ENCODE measurements at places on chromosomes 5 and 9. TPM values are rescaled to one million over a fixed set of nuclear protein-coding genes. Genes with fewer than 3 reads are reported as not detected.

DNA sequence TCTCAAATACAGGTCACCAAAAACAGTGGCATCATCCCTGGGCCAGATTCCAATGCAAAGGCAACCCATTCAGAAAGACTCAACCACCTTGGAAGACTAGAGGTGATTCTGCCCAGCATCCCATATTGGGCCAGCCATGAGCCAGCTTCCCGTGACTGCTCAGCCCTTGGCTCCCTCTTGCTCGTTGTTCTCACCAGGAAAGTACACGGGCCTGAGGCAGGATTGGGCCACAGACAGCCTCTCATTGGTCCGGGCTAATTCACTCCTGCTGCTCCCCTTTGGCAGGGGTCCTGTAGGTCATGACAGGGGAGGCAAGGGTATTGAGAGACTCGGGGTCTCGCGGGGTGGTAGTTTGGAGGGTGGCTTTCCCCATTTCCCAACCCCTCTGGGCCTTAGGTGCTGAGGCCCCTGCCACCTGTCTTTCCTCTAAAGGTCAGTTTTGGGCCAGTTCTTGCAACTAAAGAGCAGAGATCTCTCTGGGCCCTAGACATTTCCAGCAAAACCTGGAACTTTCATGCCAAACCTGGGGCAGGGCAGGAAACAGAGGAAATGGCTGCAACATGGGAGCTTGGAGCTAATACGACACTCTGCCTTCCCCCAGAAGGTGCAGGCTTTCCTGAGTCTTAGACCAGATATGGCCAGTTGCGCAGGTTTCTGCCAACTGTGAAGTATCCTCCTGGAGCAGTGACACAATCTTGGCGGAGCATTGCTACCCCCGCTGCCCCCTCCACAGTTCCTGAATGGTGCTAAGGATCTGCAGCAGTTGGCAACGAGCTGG is 22.0 kb upstream of the FGFR4 start:
- no peak for DNase-seq

- DNase-seq: no peak
Observed at GRCh38 chr9:68983008-68983411, 30.9 kb downstream of the PRKACG start.

GRCh38 chr9:18608371-18608770 is 134.4 kb downstream of the ADAMTSL1 start:
- DNase-seq: no peak

DNA sequence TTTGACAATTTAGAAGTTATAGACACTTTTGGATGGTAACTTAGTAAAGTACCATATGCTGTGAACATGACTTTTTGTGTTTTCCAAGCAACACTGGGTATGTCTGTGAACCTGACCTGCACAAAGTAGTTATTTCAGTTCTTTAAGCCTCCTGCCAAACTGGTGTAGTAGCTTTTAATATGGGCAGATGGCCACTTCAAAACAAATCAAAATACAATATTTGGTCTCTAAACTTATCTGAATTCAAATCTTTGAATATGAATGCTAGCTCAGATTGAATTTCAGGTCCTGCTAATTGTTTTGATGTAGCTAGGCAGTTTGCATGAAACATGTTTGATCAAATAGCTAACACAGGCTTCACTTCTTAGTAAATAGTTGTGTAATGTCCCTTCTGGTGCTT is 1176.7 kb upstream of the CDH9 start:
- no peak for DNase-seq

Gene SH3GL2
- not detected for polyA plus RNA-seq

Gene ARHGEF37
- 5.1 TPM for polyA plus RNA-seq

- DNase-seq: no peak
Observed at GRCh38 chr5:157233515-157233914, 32.4 kb upstream of the CYFIP2 start.

DNA sequence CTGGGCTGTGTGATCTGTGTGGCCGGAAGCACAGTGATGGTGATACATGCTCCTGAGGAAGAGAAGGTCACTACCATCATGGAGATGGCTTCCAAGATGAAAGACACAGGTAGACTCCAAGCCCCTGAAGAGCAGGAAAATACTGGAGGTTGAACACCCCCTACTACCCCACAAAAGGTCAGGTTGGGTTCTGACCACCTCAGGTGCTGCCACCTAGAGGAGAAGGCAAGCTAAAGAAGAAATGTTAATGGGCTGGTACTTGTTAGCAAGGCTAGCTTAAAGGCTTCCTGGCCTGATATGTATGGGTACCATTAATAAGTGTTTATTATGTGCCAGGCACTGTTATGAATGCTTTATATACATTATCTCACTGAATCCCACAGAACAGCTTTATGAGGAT is 11.7 kb downstream of the NIPAL4 start:
- peak; percentile 25 for DNase-seq

Gene SPATA9
- not detected for polyA plus RNA-seq

DNA sequence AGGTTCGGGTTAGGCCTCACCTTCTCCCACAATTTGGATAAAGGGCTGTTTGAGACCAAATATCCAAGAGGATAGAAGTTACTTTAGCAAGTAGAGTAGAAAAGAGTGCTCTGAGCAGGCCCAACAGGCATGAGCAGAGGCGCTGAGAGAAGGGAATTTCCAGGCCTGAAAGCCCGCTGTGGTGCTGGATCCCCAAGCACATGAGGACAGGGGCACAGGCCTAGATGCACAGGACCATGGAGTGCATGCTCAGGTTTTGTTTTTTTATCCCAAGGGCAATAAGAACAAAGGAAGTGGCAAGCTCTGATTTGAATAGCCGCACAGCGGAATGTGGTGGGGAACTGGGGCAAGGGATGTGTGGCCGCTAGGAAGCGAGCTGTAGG is 33.3 kb downstream of the OSMR start:
- DNase-seq: no peak

- DNase-seq: no peak
Observed at GRCh38 chr5:157520911-157521703, 54.5 kb downstream of the ADAM19 start.

GRCh38 chr9:74497748-74498620 is 849 bp downstream of the RORB start:
- peak; percentile 52 for DNase-seq

Gene GARIN3
- not detected for polyA plus RNA-seq

GRCh38 chr5:96924016-96924443 is 11.8 kb upstream of the LNPEP start:
- DNase-seq: peak; percentile 24

- no peak for DNase-seq
Observed at GRCh38 chr5:21574438-21574837, 1278.7 kb downstream of the CDH12 start.

Gene ETF1
- polyA plus RNA-seq: 73.8 TPM

DNA sequence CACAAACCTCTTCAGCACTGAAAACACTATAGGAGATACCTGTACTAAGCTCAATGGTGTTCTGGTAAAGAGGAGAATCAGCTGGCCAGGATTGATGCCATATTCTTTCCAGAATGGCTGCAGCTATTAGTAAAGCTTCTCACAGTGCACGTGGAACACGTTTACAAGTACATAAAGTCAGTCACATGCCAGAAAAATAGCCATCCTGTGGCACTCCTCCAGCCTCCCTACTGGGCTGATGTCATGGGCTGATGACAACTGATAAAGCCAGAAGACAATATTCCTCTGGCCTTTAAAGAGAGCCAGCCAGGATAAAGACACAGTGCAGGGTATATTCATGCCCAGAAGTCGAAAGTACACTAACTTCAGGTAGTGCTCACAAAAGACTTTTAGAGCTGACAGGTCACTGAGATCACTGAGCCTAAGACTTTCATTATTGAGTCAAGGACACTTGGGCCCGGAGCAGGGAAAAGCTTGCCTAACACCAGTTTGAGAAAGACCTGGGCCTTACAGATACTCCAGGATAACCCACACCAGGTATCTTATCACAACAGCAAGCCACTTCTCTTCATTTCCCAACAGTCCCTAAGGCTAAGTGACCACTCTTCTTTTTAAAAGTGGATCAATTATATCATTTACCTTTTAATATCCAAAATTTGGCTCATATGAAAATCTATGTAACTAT is 29.4 kb downstream of the ABITRAM start:
- no peak for DNase-seq

Gene PCDHGC4
- polyA plus RNA-seq: 0.14 TPM

GRCh38 chr9:922731-923130 is 53.7 kb upstream of the DMRT3 start:
- no peak for DNase-seq

DNA sequence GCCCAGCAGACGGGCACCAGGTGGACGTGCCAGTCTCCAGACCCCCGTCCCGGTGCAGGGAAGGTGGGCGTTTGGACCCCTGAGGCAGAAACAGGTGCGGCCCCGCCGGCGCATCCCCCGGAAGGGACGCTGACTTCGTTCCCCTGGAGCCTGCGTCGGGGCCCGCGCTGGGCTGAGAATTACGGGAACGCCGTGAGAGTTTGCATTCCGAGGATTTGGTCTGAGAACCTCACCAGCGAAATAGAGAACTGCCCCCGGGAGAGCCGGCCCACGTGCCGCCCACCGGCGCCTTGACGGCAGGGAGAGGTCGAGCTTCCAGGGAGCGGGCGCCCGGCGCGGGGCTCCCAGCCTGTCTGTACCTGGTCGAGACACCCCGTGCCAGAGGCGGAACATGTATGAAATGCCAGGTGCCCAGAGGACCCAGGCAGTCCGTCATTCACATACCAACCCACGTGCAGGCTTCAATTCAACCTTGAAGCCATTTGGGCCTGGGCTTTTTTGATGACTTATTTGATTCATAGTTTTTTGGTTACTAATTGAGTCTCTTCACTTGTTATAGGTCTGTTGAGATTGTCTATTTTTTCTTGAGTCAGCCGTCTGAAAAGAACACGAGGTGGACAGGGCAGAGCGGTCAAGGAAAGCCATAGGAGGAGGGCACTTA is 877 bp upstream of the CAMSAP1 start:
- no peak for DNase-seq

- DNase-seq: peak; percentile 41
Observed at GRCh38 chr5:15105799-15106393, 234.3 kb upstream of the ANKH start.

Gene ST8SIA4
- not detected for polyA plus RNA-seq

DNA sequence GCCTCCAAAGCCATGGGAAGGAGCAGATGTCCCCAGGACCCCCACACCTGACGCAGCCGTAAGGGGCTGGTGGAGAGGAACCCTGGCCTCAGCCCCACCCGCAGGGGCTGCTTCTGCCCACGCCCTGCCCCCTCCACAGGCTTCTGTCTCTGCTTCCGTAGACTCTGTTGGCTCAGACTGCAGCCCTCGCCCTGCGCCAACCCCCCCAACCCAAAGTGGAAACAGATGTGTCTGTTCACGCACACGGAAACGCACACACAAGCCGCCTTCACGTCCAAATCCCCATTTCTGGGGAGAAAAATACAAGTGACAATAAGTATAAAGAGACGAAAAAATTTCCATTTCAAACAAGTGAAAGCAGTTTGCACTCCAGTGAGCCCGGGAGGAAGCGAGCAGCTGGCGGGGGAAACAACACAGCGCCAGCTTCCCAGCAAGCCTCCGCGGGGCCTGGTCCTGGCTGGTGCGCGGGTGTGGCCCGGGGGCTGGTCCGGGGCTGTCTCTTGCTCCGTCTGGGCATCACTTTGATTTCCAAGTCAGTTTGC is 32.6 kb upstream of the RXRA start:
- no peak for DNase-seq

DNA sequence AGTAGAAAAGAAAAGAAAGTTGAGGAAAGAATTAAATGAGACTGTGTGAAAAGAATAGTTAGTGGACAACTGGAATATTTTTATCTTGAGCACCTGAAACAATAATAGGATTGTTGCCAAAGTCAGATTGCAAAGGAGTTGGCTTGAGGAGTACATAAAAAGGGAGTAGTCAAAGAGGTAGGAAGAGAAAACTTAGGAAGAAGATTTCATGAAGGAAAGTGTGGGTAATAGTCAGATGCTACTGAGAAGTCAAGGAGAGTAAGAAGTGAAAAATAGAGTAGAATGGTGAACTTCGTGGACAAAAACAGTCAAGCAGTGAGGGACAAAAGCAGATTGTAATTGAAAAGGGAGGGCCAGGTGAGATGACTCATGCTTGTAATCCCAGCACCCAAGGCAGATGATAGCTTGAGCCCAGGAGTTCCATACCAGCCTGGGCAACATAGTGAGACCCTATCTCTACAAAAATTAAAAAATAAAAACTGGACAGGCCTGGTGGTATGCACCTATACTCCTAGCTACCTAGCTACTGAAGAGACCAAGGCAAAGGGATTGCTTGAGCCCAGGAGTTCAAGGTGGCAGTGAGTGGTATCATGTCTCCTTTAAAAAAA is 178.9 kb downstream of the NIPBL start:
- peak; percentile 4 for DNase-seq

GRCh38 chr9:38371495-38371894 is 21.0 kb upstream of the ALDH1B1 start:
- DNase-seq: peak; percentile 52

- no peak for DNase-seq
Observed at GRCh38 chr5:124342027-124342471, 404.4 kb downstream of the ZNF608 start.

- DNase-seq: peak; percentile 12
Observed at GRCh38 chr9:21590058-21590996, 108.2 kb upstream of the IFNE start.

DNA sequence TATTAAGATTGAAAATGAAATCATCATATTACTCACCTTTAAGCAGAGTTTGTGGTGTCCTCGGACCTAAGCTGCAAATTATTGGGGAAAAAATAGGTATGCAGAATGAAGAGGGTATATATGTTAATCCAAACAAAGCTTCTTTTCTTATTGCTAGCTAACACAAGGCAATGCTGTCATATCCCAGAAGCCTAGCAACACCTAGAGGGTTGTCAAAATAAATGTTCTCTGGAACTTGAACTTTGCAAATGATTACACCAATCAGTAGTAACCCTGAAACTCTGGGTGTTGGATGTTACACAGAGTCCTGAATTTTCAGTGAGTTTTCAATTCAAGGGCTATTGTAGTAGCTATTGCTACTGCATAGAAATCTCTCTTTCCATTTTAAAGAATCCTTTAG is at the start of gene C6:
Gene C6 (minus strand): TSS at position 193 of the 400 bp plus-strand sequence. CDS start 10,302 bp downstream, outside the sequence.
- no peak for DNase-seq

- DNase-seq: no peak
Observed at GRCh38 chr9:122212473-122213004, 16.2 kb downstream of the LHX6 start.

Gene PDE6A
- polyA plus RNA-seq: 0.06 TPM

DNA sequence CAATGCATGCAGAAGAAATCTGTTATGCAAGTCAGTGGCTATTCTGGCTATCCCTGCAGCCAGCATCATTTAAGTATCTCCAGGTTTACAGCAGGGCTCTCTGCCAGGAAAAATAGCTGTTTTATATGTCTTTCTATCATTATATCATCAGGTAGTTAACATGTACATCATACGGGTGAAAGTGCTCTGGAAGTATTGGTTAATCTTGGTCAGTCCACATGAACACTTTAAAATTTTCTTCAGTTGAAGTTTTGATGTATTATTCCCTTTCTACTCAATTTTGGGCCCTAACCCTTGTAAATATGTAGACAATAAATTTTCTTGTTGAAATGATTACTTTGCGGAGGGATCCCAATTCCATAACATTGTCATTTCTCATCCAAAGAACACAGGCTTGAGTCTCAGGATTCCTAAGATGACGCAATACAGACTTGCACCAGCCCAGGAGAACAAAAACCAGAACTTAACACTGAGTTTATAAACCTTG is 67.5 kb downstream of the SEMA6A start:
- DNase-seq: no peak

DNA sequence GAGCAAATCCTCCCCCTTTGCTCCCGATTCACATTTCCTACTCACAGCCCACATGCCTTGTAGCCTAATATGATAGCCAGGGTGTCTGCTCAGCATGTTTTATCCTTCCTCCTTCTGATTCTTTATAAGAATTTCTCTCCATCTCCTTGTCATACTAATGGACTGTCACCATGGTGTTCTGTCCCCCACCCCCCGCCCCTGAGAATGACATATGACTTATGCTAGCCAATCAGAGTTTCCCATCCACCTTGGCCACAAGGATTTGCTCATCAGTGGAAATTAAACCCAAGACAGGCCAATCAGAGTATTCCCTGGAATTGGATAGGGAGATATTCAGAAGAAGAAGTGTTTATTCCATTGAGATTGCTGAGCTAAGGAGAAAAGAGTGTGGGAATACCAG is 16.0 kb downstream of the ABLIM3 start:
- DNase-seq: no peak

Measured in mammary epithelial cell (primary cell).